ENCODE measurements at places on chromosomes 7 and 10.

- DNase-seq, result no peak
Observed at GRCh38 chr10:1615186-1615954, 122.0 kb downstream of the ADARB2 start.

DNA sequence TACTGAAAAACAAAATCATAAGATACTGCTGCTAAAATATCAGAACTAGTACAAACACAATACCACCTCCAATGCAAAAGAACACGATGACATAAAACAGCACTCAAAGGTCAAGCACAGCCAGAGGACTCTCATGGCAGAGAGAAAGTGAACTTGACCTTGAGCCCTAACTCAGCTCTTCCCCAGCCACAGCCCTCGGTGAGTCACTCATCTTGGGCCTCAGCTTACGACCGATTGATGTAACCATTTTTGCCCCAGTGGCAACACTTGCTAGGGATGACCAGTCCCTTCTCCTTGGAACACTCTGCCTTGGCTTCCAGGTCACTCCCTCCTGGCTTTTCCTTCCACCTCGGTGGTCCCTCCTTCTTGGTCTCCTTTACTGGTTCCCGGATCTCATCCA lies 77.8 kb downstream of the JAZF1 start:
- no peak for DNase-seq

DNA sequence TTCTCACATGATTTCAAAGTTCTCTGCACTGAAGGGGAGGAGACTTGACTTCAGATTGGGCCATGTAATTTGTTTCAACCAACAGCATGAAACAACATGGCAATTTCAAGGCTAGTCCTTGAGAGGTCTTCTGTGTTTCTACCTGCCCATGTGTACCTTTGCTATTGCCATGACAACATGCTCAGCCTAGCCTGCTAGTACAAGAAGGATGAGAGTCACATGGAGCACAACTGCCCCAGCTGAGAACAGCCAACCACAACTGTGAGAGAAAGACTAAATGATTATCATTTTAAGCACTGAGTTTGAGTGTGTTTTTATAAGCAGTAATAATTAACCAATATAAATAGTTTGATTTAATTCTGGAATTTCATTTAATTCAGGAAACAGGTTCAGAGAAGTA lies 41.9 kb downstream of the ANKMY2 start:
- no peak for DNase-seq

DNA sequence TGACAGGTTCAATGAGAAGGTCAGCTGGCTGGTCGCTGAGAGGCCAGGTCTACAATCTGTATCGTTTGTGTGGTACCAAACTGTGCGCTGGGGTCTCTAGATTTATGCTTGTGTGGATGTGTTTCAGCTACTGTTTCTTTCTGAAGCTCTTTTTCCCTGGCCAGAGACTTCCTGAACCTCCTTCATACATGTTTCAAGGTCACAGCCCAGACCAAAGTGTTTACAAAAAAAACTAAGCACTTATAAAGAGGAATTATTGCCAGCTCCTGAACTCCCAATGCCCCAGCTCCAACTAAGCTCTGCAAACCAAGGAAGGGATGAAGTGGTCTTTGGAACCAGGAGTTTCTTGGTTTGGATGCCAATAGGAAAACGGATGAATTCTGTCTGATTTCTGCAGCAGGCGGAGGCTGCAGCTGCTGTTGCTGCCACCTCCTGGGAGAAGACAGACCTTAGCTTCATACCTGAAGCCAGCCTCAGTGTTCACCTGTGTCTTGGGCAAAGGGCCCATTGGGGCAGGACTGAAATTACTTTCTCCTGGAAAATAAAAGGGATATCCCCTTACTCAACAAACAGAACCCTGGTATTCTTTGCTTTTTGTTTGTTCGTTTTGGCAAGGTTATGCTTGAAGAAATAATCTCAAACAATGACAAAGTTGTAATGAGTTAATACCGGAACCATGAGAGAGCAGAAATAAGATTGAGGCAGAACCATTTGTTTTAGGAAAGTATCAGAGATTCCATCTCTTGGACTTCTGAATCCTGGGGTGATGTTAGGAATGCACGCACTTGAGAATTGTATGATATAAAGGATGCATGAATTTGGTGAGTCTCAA lies 24.6 kb upstream of the MKLN1 start:
- peak; percentile 33 for DNase-seq

GRCh38 chr7:113367041-113367586 lies 248.8 kb upstream of the SMIM30 start:
- no peak for DNase-seq

GRCh38 chr10:36720895-36721294 lies 404.5 kb upstream of the ANKRD30A start:
- DNase-seq, result peak; percentile 6

DNA sequence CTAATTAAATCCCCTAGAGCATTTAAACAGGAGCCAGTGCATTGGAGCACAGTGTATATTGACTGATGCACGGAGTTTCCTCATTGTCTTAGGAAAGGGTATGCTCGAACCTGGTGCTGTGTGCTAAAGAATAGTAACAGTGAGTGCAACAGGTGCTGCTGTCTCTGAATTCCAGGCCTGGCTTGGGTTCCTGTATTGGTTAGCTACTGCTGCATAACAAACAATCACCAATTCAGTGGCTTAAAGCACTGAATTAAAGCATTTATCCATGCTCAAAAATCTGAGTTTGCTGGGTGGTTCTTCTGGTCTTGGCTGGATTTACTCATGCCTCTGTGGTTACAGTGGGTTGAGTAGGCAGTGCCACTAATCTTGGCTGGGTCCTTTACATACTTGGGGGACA lies 1.8 kb upstream of the PNLIPRP1 start:
- DNase-seq, result no peak

DNA sequence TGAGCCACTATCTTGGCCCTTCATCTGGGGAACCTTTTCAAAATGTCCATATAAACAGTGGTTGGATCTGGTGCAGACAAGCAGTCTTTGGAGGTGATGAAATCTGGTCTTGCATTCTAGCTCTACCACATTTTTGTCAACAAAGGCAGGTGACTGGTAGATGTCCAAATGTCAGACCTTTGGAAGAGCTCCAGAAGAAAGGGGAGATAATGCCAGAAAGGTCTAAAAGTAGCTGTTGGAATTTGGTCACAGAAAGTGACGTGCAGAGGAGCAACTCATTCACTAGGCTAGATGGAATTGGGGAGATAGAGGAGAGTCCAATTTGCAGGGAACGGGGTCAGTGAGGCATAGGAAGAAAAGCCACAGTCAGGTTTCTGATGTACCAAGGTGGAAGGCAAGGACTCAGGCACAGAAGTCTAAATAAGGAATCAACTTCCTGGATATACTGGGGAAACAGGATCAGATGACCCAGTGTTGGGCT lies 36.4 kb upstream of the WAC start:
- no peak for DNase-seq

GRCh38 chr10:44172883-44173607 lies 211.9 kb downstream of the CXCL12 start:
- DNase-seq, result no peak

DNA sequence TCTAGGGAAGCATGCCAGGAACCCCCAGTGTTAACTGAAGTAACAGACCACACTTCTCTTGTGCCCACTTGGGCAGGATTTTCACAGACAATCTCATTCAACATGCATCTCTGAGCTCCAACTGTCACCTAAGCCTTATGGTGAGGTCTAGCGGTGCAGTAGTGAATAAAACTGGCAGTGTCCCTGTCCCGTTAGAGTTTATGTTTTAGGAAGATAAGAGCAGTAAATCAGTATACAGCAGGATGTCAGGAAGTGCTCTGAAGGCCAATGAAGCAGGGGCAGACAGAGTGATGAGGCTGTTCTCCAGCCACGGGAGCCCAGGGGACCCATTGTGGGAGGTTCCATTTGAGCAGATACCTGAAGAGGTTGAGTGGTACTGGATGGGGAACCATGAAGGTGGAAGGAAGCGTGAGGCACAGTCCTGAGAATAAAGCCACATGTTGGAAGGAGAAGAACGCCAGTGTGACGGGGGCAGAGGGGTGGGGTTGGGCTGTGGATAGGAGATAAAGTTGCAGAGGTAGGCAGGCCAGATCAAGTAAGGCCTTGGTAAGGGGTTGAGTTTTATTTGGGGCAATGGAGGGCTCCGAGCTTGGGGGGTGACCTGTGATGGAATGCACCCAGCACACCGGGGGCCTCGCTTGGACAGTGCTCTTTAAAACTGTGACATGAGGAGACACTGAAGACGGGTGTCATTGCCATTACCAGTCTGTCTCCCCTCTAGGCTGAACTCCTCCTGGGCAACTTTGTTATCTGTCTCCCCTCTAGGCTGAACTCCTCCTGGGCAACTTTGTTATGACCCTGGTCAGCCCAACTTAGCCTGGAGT lies 6.6 kb downstream of the GDF10 start:
- no peak for DNase-seq

- no peak for DNase-seq
Observed at GRCh38 chr7:24968165-24968564, 11.8 kb downstream of the OSBPL3 start.

DNA sequence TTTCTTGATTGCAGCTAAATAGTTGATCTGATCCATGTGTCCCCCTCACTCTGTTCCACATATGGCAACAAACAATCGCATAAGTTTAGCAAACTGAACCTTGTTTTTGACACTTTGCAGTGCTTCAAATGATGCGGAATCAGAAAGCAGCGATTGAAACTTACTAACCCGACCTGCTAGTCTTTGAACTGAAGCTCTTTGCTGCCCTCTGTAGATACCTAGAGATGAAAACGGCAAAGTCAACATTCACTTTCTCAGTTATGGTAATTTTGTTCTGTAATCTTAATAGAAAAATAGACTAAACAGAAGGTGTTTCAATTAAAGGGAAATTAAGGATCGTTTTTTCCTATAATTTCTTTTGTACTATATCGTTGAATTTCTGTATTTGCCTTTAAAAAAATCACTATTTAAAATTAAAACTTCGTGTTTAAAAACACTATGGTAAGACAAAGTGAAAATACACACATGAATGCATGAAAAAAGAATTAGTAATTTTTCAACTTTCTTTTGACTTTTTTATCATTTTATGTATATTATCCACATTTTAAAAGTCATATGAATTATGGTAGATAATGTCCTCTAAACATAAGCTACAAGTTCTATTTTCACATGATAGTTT lies 276.5 kb downstream of the MAGI2 start:
- peak; percentile 53 for DNase-seq

GRCh38 chr7:1940863-1941262 lies 270.8 kb downstream of the ELFN1 start:
- DNase-seq, result no peak

DNA sequence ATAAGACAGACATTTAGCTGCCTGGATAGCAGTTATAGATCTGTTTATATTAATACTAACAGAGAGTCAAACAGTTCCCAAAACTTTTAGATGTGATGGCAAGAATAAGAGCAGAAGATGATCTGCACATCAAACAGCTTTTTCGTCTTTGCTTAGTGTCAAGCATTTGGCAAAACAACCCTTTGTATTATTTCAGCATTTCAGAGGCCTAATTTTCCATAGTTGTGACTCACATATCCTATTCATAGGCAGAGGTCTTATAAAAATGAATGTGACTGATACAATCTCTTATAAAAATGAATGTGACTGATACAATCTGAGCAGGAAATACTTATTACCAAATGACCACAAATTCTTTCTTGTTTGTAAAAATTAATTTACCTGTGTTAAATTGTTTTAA lies 71.2 kb downstream of the LRRTM3 start:
- no peak for DNase-seq

- no peak for DNase-seq
Observed at GRCh38 chr7:49187543-49188268, 263.4 kb downstream of the CDC14C start.

DNA sequence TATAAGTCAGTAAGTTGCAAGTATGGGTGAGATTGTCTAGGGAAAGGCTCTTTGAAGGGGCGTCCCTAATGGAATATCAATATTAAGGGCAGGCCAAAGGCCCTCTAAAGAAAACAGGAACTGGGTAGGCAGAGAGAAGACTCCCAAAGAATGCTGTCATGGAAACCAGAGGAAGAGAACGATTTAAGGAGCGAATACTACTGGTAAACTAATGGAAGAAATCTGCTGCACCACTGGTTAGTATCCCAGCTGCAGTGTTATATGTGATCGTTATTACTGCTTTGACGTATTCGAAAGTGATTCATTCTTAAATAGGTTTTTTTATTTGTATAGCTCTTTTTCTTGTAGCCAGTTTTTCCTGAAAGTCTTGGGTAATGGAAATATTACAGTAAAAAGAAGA lies 1.3 kb downstream of the CASP2 start:
- no peak for DNase-seq

DNA sequence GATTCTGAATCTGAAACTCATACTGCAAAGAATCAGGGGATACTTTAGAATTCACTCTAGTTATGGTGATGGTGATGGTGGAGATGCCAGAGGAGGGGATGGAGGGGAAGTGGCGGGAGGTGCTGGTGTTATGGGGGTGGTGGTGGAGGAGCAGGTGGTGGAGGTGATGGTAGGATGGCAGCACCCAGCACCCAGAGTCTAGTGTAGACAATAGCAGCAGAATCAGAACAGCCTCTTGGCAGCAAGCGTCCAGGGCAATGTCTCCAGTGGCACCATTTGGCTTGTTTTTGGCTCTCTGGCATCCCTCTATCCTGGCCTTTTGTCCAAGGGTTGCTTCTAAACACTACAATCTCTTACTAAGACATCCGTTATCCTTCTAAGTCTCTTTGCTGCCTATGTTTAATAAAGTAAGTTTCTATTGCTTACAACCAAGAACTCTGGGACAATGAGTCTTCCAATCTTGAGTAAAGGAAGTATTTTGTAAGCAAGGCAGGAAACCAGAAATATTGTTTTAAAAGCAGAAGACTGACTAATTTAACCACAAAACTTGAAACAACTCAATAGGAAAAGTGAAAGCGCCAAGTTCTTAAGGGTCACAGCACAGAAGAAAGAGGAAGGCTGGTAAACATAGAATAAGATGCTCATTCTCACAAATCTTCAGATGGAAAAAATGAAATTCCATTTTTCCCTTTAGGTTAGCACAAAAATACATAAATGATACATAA lies 42.4 kb upstream of the GDF10 start:
- no peak for DNase-seq

DNA sequence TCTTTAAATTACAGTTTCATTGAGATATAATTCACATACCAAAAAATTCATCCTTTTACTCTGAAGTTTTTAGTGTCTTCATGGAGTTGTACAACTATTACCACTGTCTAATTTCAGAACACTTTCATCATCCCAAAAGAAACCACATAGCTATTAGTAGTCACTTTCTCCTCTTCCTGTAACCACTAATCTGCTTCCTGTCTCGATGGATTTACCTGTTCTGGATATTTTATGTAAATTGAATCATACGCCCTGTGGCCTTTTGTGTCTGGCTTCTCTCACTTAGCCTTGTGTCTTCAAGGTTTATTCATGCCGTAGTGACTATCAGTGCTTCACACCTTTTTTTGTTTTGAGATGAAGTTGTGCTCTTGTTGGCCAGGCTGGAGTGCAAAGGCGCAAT lies 135.5 kb downstream of the DOCK1 start:
- no peak for DNase-seq

- DNase-seq, result no peak
Observed at GRCh38 chr10:119778776-119779445, 53.1 kb downstream of the INPP5F start.
